Vagina (tissue), 2 donors: ENCODE measurements at places on chromosomes 7 and 10.
A peak's percentile ranks its signal among the peaks of the same experiment; 100 is the strongest.

DNA sequence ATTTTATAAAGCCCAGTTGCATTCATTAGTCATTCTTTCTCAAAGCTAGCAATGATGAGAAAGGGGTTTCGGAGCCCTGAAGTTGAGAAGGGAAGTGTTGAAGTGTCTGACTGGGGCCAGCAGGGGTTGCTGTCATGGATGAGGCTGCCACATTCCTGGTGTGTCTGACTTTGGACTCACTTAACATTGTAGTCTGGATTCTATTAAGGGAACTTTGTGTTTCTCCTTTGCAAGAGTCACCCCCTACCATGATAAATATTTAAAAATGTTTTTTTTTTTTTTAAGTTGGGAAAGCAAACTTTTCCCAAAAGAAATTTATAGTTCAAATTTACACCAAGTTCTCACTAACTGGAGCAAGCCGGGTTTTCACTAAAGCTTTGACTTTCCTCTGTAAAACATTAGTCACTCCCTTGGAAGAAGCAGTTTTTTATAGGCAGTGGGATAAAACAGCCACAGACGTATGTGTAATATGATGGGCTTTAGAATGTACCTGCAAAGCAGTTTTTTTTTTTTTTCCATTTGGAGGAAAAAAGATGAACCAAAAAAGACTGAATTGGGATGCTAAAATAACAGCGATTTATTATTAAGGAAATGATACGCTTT is 243.6 kb downstream of the TWIST1 start:
- DNase-seq, result no peak

GRCh38 chr10:58807629-58808022 is 295.0 kb downstream of the BICC1 start:
- no peak for DNase-seq

GRCh38 chr10:3435671-3436070 is 263.1 kb upstream of the PITRM1 start:
- no peak for DNase-seq

- no peak for DNase-seq
Measured at GRCh38 chr10:46304062-46304461, 17.3 kb downstream of the ANTXRL start.

DNA sequence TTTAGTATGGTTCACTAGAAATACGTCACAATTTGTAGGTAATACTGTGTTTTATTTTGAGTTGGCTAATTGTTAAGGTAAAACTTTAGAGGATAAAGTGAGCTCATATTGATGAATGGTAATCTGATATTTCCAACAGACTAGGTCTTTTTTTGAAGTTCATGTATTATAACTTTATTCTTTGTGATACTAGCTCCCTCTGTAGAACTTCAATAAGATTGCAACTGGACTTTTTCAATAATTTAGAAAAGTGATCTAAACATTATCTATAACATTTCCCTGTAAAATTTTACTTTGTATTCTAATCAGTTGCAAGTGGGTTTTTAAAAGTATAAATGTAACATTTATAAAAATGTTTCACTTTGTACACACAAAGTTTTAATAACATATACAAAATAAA is 83.5 kb downstream of the ADK start:
- no peak for DNase-seq

- DNase-seq, result no peak
Measured at GRCh38 chr7:157432541-157432956, 95.7 kb downstream of the DNAJB6 start.

- DNase-seq, result peak; percentile 72
Measured at GRCh38 chr7:44681645-44682044, 67.0 kb upstream of the ZMIZ2 start.

DNA sequence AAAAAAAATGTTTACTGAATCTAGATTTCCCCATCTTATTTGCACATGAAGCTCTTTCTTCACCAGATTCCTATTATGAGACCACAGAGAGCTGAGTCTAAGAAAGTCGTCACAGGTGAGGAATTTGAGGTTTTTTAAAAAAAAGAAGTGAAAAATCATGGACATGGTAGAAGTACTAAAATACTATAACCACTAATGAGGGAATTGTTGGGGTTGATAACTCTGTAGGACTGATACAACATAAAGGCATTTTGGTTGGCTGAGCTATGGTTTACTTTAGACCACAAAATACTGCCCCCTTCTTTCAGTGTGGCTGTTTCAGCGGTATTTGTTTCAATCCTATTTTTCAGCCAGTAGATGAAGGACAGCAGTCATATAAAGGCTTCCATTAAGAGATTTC is 1111.3 kb downstream of the TYW1 start:
- DNase-seq, result no peak

DNA sequence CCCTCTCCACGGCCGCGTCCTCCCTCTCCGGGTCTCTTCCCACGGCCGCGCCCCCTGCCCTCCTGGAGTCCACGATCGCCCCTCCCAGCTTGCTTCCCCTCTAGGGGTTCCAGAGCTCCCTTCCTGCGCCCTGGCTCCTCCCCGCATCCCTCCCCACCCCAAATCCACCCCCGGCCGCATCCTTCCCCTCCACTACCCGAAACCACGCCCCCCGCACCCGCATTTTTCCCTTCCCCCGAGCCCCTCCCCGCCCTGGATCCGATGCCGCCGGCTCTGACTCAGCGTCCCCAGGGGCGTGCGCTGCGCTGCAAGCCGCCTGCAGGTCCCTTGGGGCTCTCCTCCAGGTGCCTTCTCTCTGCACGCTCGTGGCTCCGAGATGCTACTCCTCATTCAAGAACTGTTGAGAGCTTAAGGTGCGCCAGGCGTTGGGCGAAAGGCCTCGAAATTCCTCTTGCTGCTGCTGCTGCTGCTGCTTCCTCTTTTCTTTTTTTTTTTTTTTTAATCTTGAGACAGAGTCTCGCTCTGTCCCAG is 372 bp upstream of the TMEM130 start:
- DNase-seq, result no peak

GRCh38 chr10:99834410-99834809 is 52.0 kb downstream of the ABCC2 start:
- DNase-seq, result no peak

- DNase-seq, result no peak
Measured at GRCh38 chr10:127207081-127207480, 10.7 kb upstream of the INSYN2A start.

DNA sequence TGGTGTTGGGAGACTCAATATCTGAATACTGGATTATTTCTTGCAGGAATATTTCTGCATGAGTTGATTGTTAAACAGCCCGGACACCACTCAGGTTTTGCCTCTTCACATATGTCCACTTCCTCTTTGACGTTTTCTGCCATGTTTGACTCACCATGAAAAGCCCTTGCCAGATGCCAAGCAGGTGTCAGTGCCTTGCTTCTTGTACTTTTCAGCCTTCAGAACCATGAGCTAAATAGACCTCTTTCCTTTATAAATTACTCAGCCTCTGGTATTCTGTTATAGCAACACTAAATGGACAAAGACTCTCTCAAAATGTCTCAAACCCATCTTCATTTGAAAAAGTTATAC is 24.7 kb upstream of the MACC1 start:
- no peak for DNase-seq

- DNase-seq, result no peak
Measured at GRCh38 chr7:47557694-47558670, 23.9 kb downstream of the TNS3 start.

GRCh38 chr7:27186668-27187474 is 1.8 kb upstream of the HOXA11 start:
- DNase-seq, result no peak

DNA sequence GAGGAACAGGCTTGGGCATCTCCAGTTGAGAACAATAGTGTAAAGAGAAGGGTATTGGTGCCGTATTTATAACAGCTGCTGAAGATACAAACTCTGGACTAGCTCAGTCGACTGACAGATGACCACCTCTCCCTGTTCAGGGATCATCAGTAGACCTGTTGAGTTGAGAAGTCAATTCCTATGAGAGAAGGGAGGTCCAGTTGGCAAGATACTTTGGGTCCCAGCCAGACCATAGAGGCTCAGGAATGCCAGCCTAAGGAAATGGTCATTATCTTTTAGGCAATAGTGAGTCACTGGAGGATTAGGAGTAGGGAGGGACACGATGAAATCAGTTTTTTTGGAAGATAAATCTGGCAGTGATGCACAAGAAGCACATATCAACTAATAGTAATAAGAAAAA is 202.9 kb downstream of the TRIL start:
- DNase-seq, result no peak

- DNase-seq, result no peak
Measured at GRCh38 chr7:158000160-158000559, 587.5 kb downstream of the PTPRN2 start.

DNA sequence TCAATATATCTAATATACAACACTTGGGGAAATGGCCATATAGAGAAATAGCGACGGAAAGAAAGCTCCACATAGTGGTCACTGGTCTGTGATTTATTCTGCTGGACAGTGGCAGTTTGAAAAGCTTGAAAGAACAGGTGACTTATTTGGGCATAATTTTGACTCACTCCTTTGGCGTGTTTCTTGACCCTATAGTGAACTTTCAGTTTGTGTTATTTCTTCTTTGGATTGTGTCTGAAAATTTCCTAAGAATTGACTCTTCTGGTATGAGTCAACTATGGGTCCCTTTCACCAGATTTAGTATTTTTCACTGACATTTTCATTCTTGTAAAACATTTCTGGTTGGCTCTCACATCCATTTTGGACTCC is 25.8 kb upstream of the IMMP2L start:
- no peak for DNase-seq

GRCh38 chr7:42596737-42597136 is 315.1 kb downstream of the C7orf25 start:
- DNase-seq, result no peak

DNA sequence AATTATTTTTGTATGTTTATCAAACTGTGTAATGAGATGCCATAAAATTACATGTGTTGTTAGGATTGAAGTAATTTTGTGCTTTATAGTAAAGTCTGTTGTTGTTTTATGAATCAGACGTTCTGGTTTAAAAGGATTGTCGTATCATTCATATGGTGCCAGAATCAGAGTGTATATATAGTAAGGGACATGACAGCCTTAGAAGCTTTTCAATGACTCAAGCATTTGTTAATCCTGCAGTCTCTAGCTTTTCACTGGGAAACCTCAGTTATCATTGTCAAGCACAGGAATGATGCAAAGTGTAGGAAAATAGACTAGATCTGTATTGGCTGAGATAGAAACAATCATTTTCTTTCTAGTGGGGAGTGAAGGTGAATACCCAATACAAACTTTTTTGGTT is 57.5 kb downstream of the TRRAP start:
- no peak for DNase-seq

GRCh38 chr10:117675514-117676055 is 133.0 kb downstream of the EMX2 start:
- DNase-seq, result no peak

DNA sequence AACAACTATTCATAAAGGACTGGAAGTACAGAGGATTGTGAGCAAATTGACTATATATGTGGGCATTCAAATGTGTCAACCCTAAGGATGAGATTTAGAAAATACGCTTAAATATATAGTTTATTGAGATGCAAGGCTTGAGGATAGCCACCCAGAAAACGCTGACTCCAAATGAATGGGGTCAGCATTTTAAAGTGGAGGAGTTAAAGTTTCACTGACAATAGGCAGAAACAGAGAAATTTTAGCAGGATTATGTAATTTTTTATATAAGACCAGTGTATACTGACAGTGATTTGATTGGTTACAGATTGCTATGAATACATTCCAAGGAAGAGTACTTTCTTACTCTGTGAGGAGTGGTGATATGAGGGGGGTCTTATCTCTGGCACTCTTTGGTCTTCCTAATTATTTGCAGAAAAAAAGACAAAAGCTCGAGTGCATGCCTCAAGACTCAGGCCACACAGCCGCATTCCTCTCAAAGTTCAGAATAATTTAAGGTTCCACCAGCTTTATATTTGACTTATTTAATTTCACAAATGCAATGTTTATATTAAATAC is 38.6 kb upstream of the ARL4A start:
- DNase-seq, result no peak

- DNase-seq, result no peak
Measured at GRCh38 chr10:114856544-114857287, 35.1 kb downstream of the FHIP2A start.

DNA sequence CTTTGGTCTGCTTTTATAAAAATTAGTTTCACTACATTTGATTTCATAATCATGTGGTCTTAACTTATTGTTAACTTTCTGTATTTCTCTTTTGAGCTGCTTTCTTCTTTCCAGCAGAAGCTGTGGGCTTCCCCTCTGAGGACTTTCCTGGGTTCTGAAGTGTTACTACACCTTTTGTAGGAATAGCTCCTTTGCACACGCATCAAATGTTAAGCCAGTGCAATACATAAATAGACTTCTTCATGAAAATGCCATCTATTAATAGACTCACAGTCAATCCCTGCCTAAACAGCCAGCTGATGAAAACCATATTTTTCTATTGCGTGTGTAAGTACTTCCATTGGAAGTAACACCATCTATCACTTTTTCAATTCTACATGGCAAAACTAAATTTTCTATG is 1.5 kb downstream of the ABCB4 start:
- DNase-seq, result no peak

DNA sequence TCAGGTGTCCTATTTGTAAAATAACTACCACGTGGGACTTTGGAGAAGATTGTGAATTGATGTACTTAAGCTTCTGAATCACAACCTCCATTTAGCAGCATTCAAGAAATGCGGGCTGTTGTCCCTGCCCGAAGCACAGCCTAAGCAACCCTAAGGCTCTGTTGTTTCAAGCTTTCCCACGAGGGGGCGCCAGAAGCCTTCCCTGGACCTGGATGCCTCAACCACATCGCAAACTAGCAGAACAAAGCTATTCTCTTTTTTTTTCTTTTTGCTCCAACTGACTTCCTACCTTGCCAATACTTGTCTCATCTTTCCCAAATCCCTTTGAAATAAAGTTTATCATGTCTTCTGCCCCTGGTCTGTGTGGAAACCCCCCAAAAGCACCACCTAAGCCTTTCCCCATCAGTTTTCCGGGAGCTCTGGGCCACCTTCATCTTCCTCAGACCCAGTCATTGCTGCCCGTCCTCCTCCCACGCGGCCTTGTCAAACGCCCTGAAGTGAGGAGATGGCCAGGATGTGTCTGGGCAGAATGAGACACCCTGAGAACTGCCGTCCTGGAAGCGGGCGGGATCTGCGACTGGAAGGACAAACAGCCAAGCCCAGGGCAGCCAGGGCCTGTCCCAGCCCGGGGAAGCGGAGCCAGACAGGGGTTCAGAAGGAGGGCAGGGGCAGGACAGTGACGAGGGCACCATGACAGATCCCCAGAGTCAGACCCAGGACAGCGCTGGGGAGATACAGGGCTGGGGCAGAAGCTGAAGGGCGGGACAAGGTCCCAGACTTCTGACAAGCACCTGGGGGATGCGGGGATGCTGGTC is 112.7 kb downstream of the SLIT1 start:
- DNase-seq, result no peak

GRCh38 chr10:133298466-133298865 is 10.2 kb downstream of the TUBGCP2 start:
- no peak for DNase-seq

DNA sequence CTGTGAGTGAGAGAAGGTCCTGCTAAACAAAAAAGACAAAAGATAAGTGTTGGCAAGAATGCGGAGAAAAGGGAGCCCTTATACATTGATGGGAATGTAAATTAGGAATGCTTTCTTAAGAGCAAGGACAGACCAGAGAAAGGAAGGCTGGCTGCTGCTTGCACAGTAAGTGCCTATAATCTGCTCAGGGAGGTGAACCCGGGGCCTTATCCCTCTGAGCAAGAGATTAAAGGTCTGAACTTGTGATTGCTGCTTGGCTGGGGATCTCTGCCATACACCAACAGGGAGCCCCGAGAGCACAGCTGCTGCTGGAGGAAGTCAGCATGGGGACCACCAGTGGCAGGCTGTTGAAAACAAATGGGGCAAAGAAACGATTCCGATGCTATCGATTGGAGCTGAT is 32.0 kb upstream of the CRTAC1 start:
- no peak for DNase-seq

GRCh38 chr10:58201704-58202103 is 66.0 kb downstream of the IPMK start:
- DNase-seq, result no peak

- no peak for DNase-seq
Measured at GRCh38 chr10:22631646-22632278, 82.6 kb downstream of the PIP4K2A start.
